Mesenchymal stem cell (in vitro differentiated cells and primary cell): ENCODE measurements at places on chromosomes 2 and 18.

- no peaks in the 10 kb centered on the region for H3K27me3 ChIP-seq
- peak overlapping the region; percentile 76 for H3K4me3 ChIP-seq
- peak; percentile 20 for DNase-seq
- H3K36me3 ChIP-seq: peaks cover 5% of the 10 kb centered on the region
Observed at GRCh38 chr2:26786207-26787028, 562 bp downstream of the CENPA start.

- no peaks in the 10 kb centered on the region for H3K36me3 ChIP-seq
- no peak overlapping the region for H3K4me3 ChIP-seq
- H3K27me3 ChIP-seq: no peaks in the 10 kb centered on the region
- no peaks in the 10 kb centered on the region for H3K4me1 ChIP-seq
Observed at GRCh38 chr18:31146809-31147208, 15.8 kb downstream of the DSC1 start.

DNA sequence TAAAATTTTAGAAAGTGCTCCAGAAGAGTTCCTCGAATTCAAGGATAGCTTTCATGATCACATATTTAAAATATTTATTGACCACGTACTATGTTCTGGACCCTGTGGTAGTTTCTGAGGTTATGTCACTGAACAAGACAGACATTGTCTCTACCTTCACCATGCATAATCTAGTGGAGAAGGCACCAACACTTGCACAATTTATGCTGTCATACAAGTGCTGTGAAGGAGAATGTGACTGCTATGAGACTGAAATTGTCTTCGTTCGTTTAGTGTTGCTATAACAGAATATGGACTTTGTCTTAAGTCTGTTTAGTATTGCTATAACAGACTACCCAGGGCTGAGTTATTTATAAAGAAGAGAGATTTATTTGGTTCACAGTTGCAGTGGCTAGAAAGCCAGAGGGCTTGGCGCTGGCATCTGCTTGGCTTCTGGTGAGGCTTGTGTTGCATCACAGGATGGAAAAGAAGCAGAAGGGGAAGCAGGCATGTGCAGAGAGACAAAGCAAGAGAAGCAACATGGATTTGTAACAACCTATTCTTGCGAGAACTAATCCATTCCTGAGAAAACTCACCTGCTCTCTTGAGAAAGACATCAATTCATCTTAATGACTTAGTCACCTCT lies 50.0 kb upstream of the RFX8 start:
- peak; percentile 18 for DNase-seq
- no peak overlapping the region for H3K4me3 ChIP-seq
- no peaks in the 10 kb centered on the region for H3K27me3 ChIP-seq
- H3K36me3 ChIP-seq: no peaks in the 10 kb centered on the region
- H3K4me1 ChIP-seq: peaks cover 4% of the 10 kb centered on the region

DNA sequence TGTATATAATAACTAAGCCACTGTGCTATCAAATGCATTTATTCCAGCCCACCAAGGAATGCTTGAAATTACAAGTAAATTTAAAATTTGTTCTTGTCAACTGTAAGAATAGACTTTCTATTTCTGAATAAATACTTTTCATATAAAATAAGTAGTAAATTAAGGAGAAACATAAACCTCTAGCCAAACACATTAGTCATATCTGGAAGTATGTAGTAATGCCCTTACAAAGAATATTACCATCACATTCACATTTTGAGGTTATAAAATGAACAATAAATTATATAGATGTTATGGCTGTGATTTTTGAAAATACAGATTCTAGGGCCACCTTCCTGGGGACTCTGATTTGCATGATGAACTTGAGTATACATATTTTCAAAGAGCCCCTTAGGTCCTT lies 54.7 kb downstream of the SERPINB7 start:
- no peaks in the 10 kb centered on the region for H3K36me3 ChIP-seq
- no peaks in the 10 kb centered on the region for H3K27me3 ChIP-seq
- peaks cover 3% of the 10 kb centered on the region for H3K4me1 ChIP-seq
- no peak for DNase-seq
- H3K27ac ChIP-seq: no peak overlapping the region

DNA sequence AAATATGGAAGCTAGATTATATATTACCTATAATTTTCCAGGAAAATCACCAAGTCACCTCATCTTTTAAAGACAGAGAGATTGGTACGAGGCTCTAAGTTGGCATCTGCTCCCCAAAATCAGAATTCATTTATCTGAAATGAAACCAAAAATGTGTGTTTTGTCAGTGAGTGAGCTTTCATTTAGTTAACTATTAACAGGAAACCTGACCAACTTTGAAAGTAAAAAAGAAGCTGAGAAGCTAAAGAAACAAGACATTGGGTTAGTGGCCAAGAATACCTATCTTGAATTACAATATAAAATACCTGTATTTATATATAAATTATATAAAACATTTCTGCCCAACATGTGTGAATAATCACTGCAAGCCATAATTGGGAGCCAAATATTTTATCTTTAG lies 1.9 kb downstream of the MPPE1 start:
- H3K27ac ChIP-seq: peak overlapping the region; percentile 56
- no peak overlapping the region for H3K4me3 ChIP-seq
- peaks cover 21% of the 10 kb centered on the region for H3K4me1 ChIP-seq
- no peaks in the 10 kb centered on the region for H3K27me3 ChIP-seq
- DNase-seq: no peak
